ENCODE measurements at places on chromosomes 13 and 19.
A peak's percentile ranks its signal among the peaks of the same experiment; 100 is the strongest.

DNA sequence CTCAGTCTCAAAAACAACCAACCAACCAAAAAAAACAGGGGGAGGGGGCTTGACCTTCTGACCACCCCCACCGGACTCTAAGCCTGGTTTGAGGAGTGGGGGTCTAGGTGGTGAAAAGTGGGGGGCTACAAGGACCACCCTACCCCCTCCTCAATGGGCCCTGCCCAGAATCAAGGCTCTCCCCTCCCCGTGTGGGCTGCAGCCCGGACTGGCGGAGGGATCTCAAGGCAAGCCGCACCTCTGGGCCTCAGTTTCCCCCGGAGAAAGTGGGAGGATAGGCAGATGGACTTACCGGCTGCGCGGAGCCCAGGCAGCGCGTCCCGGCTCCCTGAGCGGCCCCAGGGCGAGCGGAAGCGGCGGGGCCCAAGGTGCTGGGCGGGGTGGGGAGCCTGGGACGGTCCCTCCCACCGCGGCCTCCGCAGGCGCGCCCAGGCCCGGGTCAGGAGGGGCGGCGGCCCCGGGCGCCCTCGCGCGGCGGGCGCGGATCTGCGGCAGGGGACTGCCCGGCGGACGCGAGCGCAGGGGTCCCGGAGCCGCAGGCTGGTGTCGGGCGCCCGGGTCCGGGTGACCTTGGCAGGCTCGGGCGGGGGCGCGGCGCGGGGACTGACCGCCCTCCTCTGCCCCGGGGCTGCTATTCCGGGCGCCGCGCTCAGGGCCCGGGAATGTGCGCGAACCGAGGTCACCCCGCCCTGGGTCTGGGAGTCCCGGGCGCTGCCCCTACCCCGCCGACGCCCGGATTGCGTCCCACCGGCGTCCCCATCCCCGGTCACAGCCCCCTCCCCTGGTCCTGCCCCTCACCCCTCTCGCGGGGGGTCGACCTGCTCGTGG is at the start of gene ADAMTSL5:
Gene ADAMTSL5, minus strand, starts transcription at position 349 of the 828 bp plus-strand sequence. CDS start 2,076 bp downstream, outside the sequence.
- DNase-seq, result no peak

DNA sequence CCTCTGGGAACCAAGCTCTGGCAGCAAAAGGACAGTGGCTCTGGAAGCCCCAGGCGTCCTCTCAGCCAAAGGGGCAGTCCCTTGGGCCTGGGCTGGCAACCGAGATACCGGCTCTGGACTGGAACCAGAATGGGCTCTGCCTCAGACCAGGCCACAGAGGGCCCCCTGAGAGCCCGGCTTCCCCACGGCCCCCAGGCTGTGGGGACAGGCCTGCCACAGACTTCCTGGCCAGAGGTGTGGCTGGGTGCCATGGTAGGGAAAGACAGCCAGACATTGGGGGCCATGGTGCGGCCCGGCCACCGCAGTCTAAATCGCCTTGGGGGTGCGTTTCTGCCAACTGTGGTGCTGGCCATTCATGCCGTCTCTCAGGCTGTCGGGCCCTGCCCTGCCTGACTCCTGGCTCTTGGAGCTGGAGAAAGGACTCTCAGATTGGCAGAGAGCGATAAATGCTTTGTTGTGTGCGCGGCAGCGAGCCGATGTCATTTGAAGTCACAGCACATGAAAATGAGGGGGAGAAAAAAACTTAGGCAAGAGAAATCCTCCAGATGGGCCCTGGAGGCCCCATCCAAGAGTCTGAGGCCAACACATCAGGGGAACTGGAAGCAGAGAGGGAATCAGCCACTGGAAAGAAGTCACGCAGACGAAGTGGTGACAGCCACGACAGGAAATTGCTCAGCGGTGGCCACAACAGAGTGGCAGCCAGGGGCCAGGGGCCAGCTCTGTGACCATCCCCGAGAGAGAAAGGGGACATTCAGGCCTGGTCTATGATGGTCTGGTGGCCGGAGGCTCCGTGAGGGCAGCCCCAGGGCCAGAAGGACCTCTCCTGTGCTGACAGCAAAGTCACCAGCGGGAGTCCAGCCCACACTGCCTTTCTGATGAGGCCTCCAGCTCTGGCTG is 26.5 kb downstream of the SH3GL1 start:
- DNase-seq, result peak; percentile 42

- no peak for DNase-seq
Observed at GRCh38 chr13:94800423-94800822, 88.1 kb upstream of the SOX21 start.

- no peak for DNase-seq
Observed at GRCh38 chr19:35170359-35171061, 16.0 kb downstream of the FXYD5 start.

- DNase-seq, result no peak
Observed at GRCh38 chr19:37654118-37654517, 1.1 kb downstream of the ZFP30 start.

GRCh38 chr13:64849196-64849595 is 2380.9 kb downstream of the PCDH9 start:
- no peak for DNase-seq

DNA sequence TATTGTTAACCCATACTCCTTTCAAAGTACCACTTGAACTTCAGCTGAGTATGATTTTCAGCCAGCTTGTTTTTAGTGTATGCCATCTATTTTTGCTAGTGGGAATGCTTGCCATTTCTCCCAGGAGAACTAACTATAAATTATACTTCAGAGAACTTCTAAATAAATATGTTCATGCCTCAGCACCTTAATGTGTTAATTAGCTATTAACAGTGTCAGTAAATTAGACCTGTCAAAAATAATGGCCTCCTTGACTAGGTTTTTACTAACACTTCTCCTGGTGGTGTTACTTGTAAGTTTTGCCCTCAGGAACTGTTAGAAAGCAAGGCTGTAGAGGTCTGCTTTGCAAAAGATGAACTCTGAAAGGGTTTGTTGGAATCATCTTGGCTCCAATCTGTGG is 4.5 kb downstream of the CLDN10 start:
- no peak for DNase-seq

Measured in spinal cord (tissue), 10 donors.